ENCODE measurements at places on chromosomes 16 and 17.

GRCh38 chr17:18042983-18043382, 3.8 kb downstream of the GID4 start:
- DNase-seq: no peak

DNA sequence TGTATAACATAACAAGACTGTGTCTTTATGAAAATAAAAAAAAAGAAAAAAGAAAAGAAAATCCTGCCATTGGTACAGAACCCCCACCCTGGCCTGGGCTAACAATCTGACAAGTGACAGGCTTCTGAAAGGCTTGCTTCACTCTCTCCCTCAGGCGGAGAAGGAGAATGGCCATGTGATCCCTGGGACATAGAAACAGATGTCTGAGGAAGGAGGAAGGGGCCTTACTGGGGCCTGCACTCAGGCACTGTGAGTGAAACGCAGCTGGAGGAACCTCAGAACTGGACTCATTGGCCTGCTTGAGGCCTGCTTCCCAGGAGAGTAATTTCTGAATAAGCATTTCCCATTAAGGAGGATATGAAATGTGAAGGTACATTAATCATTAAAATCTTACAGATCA, 17.5 kb downstream of the MAP3K14 start:
- DNase-seq: no peak

DNA sequence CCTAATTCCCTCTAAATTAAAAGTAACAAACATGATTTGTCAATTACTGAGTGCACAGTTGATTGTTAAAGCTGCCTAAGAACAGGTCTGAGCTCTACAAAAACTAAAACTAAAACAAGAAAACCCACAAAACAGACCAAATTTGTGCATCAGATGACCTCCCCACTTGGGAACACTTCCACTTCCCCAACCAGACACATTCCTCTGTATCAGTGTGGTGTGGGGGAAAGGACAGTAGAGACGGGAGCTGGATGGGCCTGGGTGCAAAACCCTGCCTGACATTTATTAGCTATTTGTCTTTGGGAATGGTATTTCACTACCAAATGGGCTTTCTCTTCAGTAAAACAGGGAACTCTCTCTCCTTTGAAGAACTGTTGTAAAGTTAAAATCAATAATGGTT, 29.8 kb downstream of the STAT3 start:
- no peak for DNase-seq

GRCh38 chr16:23081675-23082119, 67.6 kb downstream of the USP31 start:
- no peak for DNase-seq

DNA sequence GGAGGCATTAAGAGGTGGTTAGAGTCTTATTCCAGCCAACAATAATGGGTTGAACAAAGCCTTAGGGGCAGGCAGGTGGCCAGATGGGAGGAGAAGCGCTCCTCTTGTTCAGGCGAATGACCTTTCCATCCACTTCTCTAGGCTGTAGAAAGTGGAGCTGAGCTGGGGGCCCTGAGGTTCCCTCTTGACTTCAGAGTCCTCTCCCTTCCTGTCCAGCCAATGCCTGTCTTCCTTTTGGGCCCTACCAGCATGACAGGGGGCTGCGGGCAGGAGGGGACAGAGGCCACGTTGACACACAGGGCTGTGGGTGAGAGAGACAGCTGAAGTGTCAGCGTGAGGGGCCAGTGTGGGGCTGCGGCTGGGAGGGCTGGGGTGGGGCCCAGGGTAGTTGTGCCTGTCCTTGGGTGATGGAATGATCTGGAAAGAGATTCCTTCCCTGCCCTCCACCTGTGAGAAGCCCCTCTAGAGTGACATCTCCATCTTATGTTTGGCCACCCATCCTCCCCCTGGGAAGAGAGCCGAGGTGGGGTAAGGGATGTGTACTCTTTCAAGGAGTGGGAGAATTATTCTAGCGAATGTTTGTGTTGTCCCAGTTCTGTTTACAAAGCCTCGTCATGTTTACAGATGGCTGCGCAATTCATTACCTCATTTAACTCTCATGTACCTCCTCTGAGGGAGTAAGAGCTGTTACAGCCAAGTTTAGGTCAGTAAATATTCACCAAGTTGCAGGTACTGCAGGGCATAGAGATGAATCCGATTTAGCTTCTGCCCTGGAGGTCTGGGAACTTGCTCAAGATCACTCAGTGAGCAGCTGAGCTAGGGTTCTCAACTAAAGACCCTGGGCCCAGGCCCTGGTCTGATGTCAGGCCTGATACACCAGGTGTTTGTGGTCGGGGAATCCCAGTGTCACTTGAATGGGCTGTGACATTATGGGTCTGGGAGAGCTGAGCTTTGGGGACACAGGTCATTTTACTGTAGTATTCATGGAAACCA, 3.3 kb downstream of the ERBB2 start:
- no peak for DNase-seq

- DNase-seq: no peak
Observed at GRCh38 chr17:71709271-71709890, 411.4 kb upstream of the SOX9 start.

DNA sequence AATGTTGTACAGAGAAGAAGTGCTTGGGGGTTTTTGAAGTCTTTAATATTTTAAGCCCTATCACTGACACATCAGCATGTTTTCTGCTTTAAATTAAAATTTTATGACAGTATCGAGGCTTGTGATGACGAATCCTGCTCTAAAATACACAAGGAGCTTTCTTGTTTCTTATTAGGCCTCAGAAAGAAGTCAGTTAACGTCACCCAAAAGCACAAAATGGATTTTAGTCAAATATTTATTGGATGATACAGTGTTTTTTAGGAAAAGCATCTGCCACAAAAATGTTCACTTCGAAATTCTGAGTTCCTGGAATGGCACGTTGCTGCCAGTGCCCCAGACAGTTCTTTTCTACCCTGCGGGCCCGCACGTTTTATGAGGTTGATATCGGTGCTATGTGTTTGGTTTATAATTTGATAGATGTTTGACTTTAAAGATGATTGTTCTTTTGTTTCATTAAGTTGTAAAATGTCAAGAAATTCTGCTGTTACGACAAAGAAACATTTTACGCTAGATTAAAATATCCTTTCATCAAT, 57.8 kb downstream of the HLF start:
- no peak for DNase-seq

- no peak for DNase-seq
Observed at GRCh38 chr16:89744813-89745212, 23.5 kb downstream of the ZNF276 start.

GRCh38 chr17:4247361-4247970, 16.3 kb downstream of the ANKFY1 start:
- DNase-seq: no peak

GRCh38 chr16:73205153-73205886, 157.4 kb upstream of the ZFHX3 start:
- no peak for DNase-seq

- no peak for DNase-seq
Observed at GRCh38 chr17:78719630-78720298, 62.3 kb downstream of the CYTH1 start.

GRCh38 chr16:19329932-19330331, 44.4 kb downstream of the CLEC19A start:
- DNase-seq: no peak

GRCh38 chr16:59088431-59088830, 354.3 kb upstream of the GOT2 start:
- no peak for DNase-seq

DNA sequence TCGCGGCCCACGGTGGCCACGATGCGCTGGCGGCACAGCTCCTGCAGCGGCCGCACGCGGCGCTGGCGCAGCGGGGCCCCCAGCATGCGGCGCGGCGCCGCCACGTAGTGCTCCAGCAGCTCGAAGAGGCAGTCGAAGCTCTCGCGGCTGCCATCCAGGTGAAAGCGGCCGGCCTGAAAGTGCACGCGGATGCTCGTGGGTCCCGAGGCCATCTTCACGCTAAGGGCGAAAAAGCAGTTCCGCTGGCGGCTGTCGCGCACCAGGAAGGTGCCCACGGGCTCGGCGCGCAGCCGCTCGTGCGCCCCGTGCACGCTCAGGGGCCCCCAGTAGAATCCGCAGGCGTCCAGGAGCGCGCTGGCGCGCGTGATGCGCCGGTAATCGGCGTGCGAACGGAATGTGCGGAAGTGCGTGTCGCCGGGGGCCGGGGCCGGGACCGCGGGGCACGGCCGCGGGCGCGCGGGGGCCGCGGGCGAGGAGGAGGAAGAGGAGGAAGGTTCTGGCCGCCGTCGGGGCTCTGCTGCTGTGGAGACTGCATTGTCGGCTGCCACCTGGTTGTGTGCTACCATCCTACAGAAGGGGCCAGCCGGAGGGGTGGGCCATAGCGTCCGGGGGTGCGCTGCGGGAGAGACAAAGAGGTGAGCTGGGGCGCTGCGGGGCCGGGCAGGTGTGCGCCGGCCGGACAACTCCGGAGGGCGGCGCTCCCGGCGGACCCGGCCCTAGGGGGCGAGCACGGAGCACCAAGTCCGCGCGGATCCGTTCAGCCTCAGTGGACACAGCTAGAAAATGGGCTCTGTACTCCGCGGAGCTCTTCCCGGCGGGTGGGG, 879 bp downstream of the SOCS1 start:
- DNase-seq: no peak
